A673 (cell line): ENCODE measurements at places on chromosomes 6 and 20. TPM values are rescaled to one million over a fixed set of nuclear protein-coding genes. Genes with fewer than 3 reads are reported as not detected.

The VARS1 gene
- 233 and 247 TPM in 2 replicates for total RNA-seq

- H3K27me3 ChIP-seq: no peaks in the 10 kb centered on the region
- H3K27ac ChIP-seq: no peak overlapping the region
- H3K4me3 ChIP-seq: no peak overlapping the region
- peak; percentile 6 for DNase-seq
- no peaks in the 10 kb centered on the region for H3K36me3 ChIP-seq
- H3K4me1 ChIP-seq: no peaks in the 10 kb centered on the region
Observed at GRCh38 chr6:51467231-51467952, 620.0 kb downstream of the PKHD1 start.

GRCh38 chr6:152631376-152631775 lies 5.8 kb downstream of the SYNE1 start:
- no peak for DNase-seq
- no peaks in the 10 kb centered on the region for H3K4me1 ChIP-seq
- no peak overlapping the region for H3K4me3 ChIP-seq
- H3K27me3 ChIP-seq: peaks cover 19% of the 10 kb centered on the region

DNA sequence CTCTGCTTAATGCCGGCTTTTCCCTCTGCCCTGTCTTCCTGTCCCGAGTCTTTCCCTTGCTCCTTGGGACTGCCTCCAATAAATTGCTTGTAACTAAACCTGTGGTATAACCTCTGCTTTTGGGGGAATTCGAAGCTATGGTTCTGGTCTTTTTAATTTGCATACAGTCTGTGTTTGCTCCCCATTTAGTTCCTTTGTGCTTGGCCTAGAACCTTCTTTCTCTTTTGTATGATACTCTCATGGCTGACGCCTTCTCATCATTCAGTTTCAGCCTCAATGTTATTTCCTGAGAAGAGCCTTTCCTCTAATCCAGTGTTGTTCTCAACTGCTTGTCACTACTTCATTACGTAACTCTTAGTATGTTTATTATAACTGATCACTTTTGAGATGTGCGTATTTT lies 248.0 kb downstream of the PHF3 start:
- H3K36me3 ChIP-seq: no peaks in the 10 kb centered on the region
- H3K4me3 ChIP-seq: no peak overlapping the region
- DNase-seq: no peak
- peaks cover 14% of the 10 kb centered on the region for H3K4me1 ChIP-seq
- no peak overlapping the region for H3K27ac ChIP-seq

DNA sequence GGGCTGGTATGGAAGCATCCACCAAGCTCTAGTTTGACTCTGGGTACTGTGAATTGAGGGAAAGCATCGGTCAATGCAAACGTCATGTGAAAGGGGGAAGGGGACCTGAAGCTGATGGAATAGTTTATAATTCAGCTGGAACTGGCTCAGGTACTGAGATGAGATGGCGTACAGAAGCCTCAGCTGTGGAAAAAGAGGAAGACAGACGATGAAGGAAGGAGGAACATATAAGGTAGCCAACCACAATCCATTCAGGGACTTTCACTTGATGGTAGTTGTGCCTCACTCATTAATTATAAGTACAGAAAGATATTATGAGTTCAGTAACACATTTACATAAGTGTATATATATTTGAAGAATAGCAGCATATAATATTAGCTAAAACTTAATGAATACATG lies 2.7 kb downstream of the CALHM5 start:
- no peaks in the 10 kb centered on the region for H3K36me3 ChIP-seq
- no peak for DNase-seq
- no peak overlapping the region for H3K4me3 ChIP-seq
- no peak overlapping the region for H3K27ac ChIP-seq
- no peaks in the 10 kb centered on the region for H3K27me3 ChIP-seq
- peaks cover 32% of the 10 kb centered on the region for H3K4me1 ChIP-seq

- no peaks in the 10 kb centered on the region for H3K4me1 ChIP-seq
- no peaks in the 10 kb centered on the region for H3K27me3 ChIP-seq
- no peaks in the 10 kb centered on the region for H3K36me3 ChIP-seq
- no peak overlapping the region for H3K27ac ChIP-seq
Observed at GRCh38 chr6:119140196-119141140, 62.0 kb upstream of the FAM184A start.

DNA sequence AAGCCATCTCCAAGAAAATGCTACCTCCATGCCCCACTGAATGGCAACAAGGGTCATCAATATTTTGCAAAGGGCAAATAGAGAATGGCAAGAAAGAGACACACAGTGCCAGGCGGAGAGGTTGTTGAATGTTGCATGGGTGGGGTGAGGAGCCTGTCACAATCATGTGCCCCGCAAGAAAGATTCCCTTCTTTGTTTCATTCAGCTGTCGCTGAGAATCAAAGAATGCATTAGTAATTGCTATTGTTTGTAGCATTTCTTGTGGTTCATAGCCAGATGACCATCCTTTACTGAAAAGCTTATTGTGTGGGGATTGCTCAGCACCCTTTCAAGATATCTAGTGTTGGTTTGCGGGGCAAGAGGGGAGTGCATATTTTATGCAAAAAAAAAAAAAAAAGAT lies 166.5 kb upstream of the QKI start:
- no peak for DNase-seq
- H3K4me3 ChIP-seq: no peak overlapping the region
- no peak overlapping the region for H3K27ac ChIP-seq
- H3K27me3 ChIP-seq: no peaks in the 10 kb centered on the region
- no peaks in the 10 kb centered on the region for H3K4me1 ChIP-seq

DNA sequence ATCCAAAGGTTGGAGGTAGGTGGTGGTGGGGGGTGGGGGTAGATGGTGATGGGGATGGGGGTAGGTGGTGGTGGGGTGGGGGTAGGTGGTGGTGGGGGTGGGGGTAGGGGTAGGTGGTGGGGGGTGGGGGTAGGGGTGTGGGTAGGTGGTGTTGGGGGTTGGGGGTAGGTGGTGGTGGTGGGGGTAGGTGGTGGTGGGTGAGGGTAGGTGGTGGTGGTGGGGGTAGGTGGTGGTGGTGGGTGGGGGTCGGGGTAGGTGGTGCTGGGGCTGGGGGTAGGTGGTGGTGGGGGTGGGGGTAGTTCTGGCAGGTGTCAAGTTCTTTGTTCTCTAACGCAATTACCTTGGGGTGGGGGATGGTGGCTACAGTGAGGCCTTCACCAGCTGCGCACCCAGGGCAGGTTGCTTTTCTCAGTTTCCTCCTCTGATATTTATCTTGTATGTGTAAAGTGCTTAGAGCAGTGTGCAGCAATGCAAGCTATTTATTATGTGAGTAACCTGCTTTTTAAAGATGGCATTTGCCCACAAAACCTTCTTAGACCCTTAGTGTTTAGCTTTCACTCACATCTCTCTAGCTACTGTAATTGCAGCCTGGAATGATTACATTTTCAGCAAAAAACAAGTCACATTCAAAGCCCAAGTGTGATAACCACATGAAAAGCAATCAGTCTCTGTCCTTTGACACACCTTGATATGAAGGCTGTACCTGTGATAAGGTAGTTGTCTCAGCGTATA lies 8.2 kb upstream of the CCDC167 start:
- H3K4me3 ChIP-seq: no peak overlapping the region
- H3K4me1 ChIP-seq: no peaks in the 10 kb centered on the region
- DNase-seq: no peak
- no peak overlapping the region for H3K27ac ChIP-seq
- H3K36me3 ChIP-seq: no peaks in the 10 kb centered on the region
- H3K27me3 ChIP-seq: no peaks in the 10 kb centered on the region

DNA sequence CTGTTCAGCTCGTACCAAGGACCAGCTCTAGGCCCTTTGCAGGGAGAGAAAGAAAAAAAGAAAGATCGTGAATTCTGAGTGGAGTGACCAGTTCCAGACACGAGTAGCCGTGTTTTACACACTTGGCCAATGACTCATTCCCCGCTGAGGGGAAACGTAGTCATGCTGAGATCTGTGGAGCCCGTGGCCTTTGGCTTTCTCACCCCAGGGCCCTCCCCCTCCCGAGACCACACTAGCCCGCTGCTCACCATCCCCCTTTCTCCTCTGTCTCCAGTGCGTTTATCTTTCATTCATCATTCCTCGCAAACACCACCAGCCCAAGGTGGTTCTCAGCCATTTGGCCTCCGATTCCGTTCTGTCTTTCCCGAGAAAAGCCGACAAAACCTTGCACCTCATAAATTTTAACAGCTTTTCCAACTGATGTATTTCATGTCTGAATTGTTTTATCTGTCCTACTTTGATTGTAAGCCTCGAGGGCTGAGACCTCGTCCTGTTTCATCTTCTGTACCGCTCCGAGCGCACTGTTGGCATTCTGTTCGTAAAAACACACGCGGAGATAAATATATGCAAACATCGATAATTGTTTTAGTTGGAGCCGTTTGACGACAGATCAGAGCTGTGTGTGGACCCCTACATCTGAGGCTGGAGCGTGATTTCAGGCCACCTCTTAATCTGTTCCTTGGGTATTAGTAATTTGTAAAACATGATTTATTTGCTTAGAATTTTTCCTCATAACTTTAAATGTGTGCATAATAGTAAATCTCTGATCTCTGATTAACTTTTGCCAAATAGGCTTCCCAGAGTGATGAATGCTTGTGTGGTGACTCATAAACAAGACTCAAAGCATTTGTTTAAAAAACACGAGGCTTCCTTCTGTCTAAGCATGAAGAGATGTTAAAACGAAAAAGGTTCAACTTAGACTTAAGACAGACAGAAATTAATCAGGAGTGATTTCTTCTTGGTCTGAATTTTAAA lies 336.6 kb downstream of the CDH4 start:
- peak; percentile 41 for DNase-seq
- no peak overlapping the region for H3K4me3 ChIP-seq
- H3K36me3 ChIP-seq: no peaks in the 10 kb centered on the region
- H3K27me3 ChIP-seq: peaks cover 2% of the 10 kb centered on the region

GRCh38 chr6:45049188-45049843 lies 278.8 kb upstream of the RUNX2 start:
- H3K4me3 ChIP-seq: no peak overlapping the region
- H3K27me3 ChIP-seq: no peaks in the 10 kb centered on the region
- peak; percentile 7 for DNase-seq
- H3K4me1 ChIP-seq: no peaks in the 10 kb centered on the region
- H3K36me3 ChIP-seq: no peaks in the 10 kb centered on the region
- H3K27ac ChIP-seq: no peak overlapping the region

DNA sequence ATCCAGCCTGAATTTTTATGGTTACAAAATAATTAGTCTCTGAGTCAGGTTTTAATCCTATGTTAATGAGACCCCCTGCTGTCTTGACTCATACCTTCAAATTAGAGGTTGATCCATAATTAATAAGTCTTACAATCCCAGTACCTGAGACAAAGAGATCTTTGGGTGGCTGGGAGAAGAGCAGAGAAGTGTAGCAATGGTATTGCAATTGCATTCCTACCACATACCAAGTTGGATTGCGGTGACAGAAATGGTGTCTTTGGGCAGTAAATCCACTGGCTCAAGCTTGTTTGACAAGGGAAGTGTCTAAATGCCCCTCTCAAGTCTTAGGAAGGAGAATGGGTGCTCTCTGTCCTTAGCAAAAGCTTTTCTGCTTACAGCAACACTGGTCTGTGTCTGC lies 150.4 kb downstream of the BTBD3 start:
- DNase-seq: peak; percentile 54
- H3K4me1 ChIP-seq: peaks cover 8% of the 10 kb centered on the region
- no peak overlapping the region for H3K4me3 ChIP-seq
- H3K36me3 ChIP-seq: no peaks in the 10 kb centered on the region

GRCh38 chr20:52078289-52078688 lies 113.3 kb downstream of the ZFP64 start:
- no peak for DNase-seq
- H3K27ac ChIP-seq: no peak overlapping the region
- H3K27me3 ChIP-seq: no peaks in the 10 kb centered on the region
- peaks cover 14% of the 10 kb centered on the region for H3K4me1 ChIP-seq
- H3K4me3 ChIP-seq: no peak overlapping the region
- H3K36me3 ChIP-seq: no peaks in the 10 kb centered on the region

GRCh38 chr6:1701668-1702353 lies 92.1 kb downstream of the FOXC1 start:
- H3K4me3 ChIP-seq: no peak overlapping the region
- no peaks in the 10 kb centered on the region for H3K27me3 ChIP-seq
- H3K36me3 ChIP-seq: no peaks in the 10 kb centered on the region
- H3K4me1 ChIP-seq: no peaks in the 10 kb centered on the region
- H3K27ac ChIP-seq: no peak overlapping the region

The COX4I2 gene
- not detected in 2 replicates for total RNA-seq

GRCh38 chr6:160394654-160395035 lies 46.5 kb downstream of the SLC22A3 start:
- no peaks in the 10 kb centered on the region for H3K4me1 ChIP-seq
- H3K27me3 ChIP-seq: no peaks in the 10 kb centered on the region
- no peaks in the 10 kb centered on the region for H3K36me3 ChIP-seq
- no peak for DNase-seq
- no peak overlapping the region for H3K4me3 ChIP-seq
- no peak overlapping the region for H3K27ac ChIP-seq

The ADGRF5 gene
- total RNA-seq: 0.31 and 0.34 TPM in 2 replicates

The FAM184A gene
- total RNA-seq: 0.97 and 2.1 TPM in 2 replicates

GRCh38 chr6:165181951-165182414 lies 127.4 kb downstream of the C6orf118 start:
- peaks cover 2% of the 10 kb centered on the region for H3K27me3 ChIP-seq
- DNase-seq: no peak
- H3K4me3 ChIP-seq: no peak overlapping the region
- no peaks in the 10 kb centered on the region for H3K4me1 ChIP-seq

DNA sequence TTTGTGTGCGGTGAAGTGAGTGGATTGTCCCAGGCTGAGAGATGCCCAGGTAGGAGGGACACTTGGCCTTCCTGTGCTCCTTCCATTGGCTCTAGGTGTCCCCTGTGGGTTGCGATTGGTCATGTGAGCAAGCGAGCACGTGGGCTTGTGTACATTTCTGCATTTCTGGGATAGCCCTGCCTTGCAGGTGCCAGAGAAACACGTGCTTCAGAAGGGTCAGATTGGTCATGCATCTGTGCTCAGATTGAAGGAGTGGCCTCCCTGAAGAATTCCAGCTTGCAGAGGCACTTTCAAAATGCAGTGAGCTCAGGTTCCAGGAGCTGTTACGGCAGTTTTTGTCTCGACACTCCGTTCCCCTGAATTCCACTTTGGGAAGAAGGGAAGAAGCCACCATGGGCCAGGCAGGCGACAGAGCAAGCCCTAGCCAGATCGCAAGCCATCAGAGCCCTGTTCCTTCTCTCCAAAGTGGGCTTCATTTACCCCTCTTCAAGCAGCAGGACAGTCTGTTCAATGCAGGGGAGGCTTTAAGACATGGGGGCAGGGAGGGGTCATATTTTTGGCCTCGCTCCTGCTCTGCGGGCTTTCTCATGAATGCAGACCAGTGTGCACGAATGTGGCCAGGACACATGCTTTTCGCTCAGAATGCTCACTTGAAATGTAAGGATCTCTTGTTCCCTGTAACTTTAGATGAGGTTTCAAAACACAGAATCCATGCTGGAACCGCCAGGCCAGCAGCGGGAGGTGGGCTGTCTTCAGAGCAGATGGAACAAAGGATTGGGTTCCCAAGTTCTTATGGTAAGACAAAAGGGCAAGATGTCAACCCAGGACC lies 78.6 kb upstream of the AKAP12 start:
- no peak for DNase-seq
- H3K27me3 ChIP-seq: no peaks in the 10 kb centered on the region
- no peaks in the 10 kb centered on the region for H3K4me1 ChIP-seq
- no peak overlapping the region for H3K4me3 ChIP-seq

GRCh38 chr6:154230910-154231595 lies 125.5 kb downstream of the IPCEF1 start:
- H3K4me1 ChIP-seq: no peaks in the 10 kb centered on the region
- no peak overlapping the region for H3K4me3 ChIP-seq
- DNase-seq: no peak
- no peak overlapping the region for H3K27ac ChIP-seq
- no peaks in the 10 kb centered on the region for H3K27me3 ChIP-seq

GRCh38 chr6:2725364-2725988 lies 25.2 kb downstream of the MYLK4 start:
- H3K27ac ChIP-seq: no peak overlapping the region
- H3K36me3 ChIP-seq: no peaks in the 10 kb centered on the region
- no peaks in the 10 kb centered on the region for H3K27me3 ChIP-seq
- no peak for DNase-seq
- no peak overlapping the region for H3K4me3 ChIP-seq
